ENCODE measurements at places on chromosomes 2 and 18.

DNA sequence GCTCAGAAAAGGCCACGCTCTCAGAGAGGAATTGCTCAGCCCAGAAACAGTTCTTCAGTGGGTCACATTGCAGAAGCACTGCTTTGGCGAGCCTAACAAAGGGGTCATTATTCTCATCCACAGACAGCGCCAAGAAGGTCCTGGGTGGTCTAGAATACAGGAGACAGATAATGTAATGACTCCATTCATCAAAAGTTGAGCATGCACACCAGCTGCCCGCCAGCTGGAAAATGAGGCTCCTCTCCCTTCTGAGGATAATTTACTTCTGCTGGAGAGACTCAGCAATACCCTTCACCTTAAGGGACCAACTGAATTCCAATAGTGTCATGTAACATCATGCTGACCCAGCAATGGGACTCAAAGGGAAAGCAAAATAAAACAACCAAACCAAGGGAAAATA is 79.9 kb downstream of the TRIB2 start:
- DNase-seq = no peak

DNA sequence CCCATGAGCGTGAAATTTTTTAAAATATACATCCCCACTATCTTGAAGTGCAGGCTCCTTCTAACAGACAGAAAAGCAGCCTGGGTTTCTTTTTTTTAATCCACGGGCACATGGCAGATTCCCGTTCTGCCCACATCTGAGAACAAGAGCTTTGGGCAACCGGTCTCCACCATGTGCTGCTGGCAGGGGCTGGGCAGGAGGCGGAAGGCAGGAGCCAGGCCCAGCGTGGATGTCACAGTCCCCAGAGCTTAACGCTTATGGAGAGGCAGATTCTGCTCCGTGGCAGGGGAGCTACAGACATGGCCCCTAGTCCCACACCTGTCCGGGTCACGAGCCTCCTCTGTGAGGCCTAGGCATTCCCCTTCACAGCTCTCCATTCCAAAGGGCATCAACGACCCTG is 503.0 kb upstream of the MYT1L start:
- DNase-seq = peak; percentile 59

DNA sequence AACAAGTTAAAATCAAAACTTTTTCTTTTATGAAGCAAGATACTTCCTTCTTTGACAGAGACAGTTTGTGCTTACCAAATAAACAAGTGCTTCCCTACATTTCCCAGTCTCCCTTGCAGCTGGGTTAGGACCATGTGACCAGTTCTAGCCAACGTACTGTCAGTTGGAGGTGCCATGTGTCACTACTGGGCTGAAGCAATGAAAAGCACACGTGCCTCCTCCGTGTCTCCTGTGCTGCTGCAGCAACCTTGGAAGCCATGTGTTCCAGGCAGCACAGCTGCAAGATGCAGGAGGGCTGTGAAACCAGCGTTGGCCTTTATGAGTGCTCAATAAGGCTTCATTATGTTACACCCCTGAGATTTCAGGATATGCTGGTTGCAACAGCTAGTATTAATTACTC is 93.2 kb downstream of the DHRS9 start:
- no peak for DNase-seq

DNA sequence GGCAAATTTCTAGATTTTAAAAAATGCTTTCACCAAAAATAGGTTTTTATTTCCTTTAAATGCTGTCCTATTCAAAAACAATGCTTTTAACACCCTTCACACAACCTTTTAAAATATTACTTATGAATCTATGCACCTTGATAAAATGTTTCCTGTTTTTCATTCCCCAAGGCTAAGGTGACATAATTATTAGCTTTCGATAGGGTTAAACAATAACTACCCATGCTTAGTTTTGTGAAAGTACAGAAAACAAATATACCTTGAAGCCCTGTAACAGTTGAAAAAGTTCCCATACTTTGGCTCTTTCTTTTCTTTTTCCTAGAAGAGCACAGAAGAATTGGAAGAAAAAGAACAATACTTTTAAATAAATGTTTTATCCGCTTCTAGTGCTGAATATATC is 54.9 kb upstream of the ITPRID2 start:
- DNase-seq = no peak

- DNase-seq = no peak
Measured at GRCh38 chr18:60389314-60389713, 16.7 kb upstream of the MC4R start.

GRCh38 chr2:16395601-16396000 is 270.0 kb downstream of the CYRIA start:
- no peak for DNase-seq

- DNase-seq = no peak
Measured at GRCh38 chr2:118644190-118644589, 203.3 kb downstream of the EN1 start.

- DNase-seq = no peak
Measured at GRCh38 chr2:239278361-239278760, 122.5 kb downstream of the HDAC4 start.

DNA sequence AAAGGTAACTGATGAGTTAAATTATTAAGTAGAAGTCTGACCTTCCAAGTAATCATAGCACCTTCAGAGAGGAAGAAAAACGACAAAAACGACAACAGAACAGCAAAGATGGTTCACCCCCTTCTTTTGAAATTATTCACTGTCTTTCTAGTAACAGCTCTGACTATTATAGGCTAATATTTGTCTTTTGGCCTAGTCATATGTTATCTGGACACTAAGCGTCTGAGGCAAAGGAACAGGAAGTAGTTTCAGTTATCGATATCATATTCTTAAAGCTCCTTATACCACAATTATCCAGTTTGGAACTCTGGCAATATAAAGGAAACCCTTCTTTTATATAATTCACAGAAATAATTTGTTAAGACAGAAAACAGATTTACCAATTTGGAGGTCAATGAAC is 27.6 kb upstream of the SLC40A1 start:
- DNase-seq = no peak

DNA sequence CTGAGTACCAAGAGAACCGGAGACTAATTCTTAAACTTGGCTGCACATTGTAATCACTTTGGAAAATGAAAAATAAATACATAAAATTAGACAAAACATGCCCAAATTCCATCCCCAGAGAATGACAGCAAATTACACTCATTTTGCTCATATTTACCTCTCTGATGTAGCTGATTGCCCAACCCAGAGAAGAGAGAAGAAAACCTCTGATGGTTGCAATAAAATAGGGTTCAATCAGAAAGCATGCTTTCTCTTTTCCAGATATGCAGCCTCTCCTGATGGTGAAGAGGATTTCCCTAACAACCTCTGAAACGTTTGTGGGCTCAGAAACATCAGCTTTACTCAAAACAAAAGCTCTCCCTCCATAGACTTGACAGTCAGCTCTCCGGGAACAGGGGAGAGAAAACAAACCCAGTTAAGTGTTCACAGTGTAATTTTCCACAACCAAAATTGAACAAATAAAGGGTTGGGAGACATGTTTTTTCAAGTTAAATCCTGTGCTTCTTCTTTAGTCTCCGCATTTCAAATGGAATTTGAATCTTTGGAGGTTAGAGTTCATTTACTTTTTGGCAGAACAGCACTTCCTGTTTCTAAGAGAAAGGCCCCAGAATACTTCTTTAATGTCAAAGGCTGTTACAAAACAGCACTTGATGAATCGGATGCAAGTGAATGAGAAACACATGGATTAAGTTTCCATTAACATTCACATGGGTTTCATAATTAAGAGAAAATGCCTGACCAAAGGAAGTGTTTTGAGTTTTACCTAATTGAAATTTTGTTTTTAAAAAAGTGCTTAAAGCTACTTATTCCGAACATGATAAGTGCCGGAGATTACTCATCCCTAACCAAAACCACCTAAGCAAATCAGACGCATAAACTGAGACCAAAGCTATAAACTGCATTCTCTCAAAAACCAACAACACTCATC is 570.1 kb upstream of the SYT4 start:
- DNase-seq = no peak

- DNase-seq = no peak
Measured at GRCh38 chr2:218986148-218986761, 1.3 kb upstream of the FEV start.

DNA sequence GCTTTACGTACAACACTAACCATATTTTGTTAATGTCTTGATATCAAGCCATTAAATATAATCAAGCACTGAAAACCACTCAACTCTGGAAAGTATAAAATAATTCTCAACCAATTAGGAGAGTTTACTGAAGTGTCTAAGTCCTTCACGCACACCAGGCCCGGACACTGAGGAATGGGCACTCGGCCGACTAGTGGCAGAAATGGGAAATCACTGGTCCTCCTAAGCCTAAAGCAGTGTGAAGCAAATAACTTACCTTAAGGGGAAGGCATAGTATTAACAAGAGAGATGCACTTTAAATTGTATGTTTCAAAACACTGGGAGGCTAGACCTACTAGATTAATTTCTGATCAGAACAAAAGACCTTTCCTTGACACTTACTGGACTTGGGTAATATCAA is 45.7 kb downstream of the FAM210A start:
- no peak for DNase-seq

GRCh38 chr2:34474646-34475045 is 875.5 kb upstream of the FAM98A start:
- no peak for DNase-seq

All from posterior cingulate gyrus (tissue), 11 donors.